Daoy (cell line): ENCODE measurements at places on chromosomes 2 and 18. TPM values are rescaled to one million over a fixed set of nuclear protein-coding genes. Genes with fewer than 3 reads are reported as not detected.
A peak's percentile ranks its signal among the peaks of the same experiment; 100 is the strongest.

The ARHGEF33 gene
- total RNA-seq, result 0.03 TPM in 1 of 2 replicates, not detected in the other

The POMC gene
- total RNA-seq, result 0.34 TPM in 1 of 2 replicates, not detected in the other

The ICOS gene
- not detected in 2 replicates for total RNA-seq

The SH3BP4 gene
- 72.1 and 98.8 TPM in 2 replicates for total RNA-seq

GRCh38 chr2:171763602-171764001 lies 76.3 kb downstream of the DYNC1I2 start:
- DNase-seq, result no peak

DNA sequence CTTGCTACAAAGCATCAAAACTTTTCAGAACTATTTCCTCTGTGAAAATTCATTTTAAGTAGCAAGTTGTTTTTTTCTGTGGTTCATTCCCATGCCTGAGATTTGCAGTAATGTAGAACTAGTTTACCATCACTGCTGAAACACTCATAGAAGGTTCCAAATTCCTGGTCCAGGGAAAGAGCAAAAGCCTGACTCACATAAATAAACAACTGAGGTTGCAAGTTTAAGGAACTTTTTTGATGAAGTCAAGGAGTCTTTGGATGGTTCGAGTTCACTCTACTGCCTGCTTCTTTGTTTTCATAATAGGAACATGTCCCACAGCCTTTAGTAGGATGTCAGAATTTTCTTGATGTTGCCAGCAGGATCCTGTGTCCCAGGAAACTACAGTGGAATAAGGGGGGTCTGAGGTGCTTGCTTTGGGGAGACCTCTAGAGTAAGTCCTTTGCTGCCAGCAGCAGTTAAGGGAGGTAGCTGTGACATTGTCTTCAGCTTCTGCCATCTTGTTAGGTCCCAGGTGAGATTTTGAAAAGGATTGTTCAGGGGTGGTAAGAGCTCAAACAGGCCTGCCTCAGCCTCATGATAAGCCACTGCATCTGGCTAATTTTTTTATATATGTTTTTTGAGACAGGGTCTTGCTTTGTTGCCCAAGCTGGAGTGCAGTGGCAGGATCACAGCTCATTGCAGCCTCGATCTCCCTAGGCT lies 43.9 kb downstream of the ACSL3 start:
- no peak for DNase-seq

GRCh38 chr18:58361212-58361611 lies 267.7 kb downstream of the ALPK2 start:
- no peak for DNase-seq

GRCh38 chr2:224724331-224724730 lies 8.2 kb upstream of the CCDC195 start:
- DNase-seq, result no peak

DNA sequence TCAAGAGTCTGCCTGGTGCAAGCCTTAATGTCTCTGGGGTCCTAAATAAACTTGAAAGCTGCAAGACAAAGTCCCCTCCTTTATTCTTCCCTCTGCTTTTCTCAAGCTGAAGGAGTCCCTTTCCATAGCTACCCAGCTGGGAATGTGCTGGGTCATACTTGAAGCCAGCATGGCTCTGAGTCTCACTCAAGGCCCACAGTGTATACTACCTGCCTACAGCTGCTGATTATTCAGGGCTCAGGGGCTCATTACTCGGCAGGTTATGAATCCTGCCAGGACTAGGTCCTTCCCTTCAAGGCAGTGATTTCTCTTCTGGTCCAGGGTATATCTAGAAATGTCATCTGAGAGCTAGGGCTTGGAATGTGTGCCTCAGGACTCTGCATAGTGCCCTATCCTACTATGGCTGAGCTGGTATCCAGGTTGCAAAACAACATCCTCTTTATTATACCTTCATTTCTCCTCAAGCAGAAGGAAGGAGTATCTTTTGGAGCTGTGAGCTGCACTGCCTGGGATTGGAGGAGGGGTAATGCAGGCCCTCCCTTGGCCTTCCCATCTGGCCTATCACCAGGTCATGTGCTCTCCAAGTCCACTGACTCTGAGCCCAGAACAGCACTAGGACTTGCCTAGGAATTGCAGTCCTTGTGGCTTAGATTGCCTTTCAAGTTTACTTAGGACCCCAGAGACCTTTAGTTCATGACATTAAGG lies 22.3 kb downstream of the IL1RN start:
- DNase-seq, result no peak

DNA sequence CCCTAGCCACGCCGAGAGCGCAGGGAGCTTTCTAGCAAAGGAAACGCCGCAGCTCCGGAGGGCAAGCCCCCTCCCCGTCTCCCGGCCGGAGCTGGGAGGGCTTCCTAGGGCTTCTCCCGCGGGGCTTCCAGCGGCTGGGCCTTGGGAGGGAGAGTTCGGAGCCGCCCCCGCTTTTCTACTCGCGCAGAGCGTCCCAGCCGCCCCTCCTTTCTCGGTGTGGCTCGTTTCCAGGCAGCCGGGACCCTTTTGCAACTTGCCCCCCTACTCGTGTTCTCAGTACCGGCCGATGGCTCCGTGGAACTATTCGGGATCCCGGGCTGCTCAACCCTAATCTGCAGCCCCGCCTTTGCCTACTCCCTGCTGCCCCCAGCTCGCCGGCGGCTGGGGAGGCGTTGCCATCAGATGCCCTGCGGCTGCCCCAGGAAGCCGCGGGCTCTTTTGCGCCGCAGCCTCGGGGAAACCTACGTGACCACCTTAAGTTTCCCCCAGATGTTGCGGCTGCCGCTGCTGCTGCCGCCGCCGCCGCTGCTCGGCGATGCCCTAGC lies 1.5 kb upstream of the NR4A2 start:
- DNase-seq, result peak; percentile 51

DNA sequence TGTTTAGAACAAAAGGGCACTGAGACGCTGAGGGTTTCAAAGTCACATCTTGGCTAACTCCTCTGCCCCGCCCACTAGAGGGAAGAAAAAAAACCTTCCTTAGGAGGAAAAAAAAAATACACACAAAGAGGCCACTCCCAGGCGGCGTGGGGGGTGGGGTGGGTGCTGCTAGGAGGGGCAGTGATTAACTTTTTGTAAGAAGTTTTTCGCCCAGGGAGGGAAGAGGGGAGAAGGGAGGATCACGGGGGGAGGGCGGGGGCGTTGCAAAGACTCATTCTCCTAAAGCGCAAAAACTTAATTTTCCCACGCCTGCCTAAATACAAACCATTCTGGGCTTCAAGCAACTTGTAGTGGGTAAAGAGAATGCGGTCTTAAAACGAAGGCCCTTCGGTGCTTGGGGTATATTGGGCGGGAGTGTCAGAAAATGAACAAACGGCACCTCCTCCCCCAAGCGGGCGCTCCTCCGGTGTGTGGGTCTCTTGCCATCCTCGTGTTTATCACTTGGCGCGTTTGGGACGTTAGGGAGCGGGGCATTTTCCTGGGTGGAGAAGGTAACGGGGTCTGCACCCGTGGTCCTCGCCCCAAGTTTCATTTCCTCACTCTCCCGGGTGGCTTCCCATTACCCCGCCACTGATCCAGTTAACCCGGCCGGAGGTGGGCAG lies 1.7 kb downstream of the CXCR4 start:
- DNase-seq, result peak; percentile 68

DNA sequence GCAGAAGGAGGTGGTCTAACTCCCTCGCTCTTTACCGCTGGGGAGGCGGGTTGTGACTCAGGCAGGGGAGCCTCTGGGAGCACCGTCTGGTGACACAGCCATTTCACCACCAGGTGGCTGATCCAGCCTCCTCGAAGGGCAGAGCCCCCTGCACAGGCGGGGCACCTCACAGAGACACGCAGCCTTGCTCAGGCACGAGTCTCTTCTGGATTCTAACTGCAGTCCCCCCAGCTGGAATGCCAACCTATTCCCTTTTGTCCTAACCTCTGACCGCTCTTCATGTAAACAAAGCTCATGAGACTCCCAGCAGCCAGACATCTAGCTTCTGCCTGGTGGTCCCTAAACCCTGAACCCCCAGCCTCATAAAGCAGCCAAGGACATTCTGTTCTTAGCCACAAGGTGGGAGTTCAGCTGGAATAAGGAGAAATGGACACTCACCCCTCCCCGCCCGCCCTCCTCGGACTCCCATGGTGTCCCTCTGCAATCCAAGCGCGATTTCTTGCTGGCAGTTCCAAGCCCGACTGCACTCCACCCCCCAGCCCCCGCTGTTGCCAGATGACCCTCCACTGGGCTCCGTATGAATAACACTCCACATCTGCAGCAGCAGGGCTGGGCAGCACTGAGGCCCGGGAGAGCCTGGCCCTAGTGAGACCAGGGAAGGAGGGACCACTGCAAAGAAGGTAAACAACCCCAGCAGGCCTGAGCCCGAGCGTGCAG lies 84.3 kb downstream of the TNS1 start:
- peak; percentile 59 for DNase-seq

- peak; percentile 52 for DNase-seq
Measured at GRCh38 chr2:29700560-29700959, 220.8 kb downstream of the ALK start.

- DNase-seq, result no peak
Measured at GRCh38 chr2:157413326-157414035, 30.4 kb downstream of the CYTIP start.
